ENCODE measurements at places on chromosomes 2 and 18.

GRCh38 chr2:177970670-177971454 is 101.7 kb downstream of the PDE11A start:
- DNase-seq = no peak

GRCh38 chr2:233779722-233780121 is 1.6 kb downstream of the MROH2A start:
- DNase-seq = no peak

DNA sequence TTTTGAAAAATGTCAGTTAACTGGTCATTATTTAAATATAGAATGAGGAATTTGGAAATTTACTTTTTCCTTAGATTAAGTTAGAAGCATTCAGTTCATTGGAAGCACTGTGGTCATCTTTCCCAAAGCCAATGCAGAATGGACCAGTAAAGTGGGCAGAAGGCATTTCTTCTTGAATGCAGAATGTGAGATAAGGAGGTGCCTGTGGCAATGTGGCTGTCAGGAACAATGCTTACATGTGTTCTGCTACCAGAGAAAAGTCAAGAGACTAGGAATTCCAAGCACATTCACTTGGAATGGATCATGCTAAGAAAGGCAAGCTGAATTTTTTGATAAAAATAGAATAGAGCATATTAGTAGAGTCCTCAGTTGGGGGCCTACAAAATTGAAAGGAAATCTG is 295.0 kb upstream of the KCNH7 start:
- no peak for DNase-seq

DNA sequence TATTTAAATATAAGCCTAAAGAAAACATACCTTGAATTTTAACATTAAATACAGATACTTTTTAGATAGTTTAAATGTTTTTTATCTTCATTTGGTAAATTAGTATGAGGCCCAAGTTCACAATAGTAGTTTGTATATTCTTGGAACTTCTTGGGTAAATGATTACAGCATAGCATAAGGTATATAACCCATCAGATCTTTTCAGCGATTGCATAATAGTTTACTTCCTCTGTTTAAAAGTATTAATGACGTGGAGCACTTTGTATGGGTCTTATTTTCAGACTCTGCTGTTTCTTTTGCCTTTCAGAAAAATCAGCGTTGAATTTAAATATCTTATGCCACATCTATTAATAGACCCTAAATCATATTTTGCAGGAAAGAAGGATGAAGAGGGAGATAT is 60.2 kb downstream of the CHRNA1 start:
- no peak for DNase-seq

DNA sequence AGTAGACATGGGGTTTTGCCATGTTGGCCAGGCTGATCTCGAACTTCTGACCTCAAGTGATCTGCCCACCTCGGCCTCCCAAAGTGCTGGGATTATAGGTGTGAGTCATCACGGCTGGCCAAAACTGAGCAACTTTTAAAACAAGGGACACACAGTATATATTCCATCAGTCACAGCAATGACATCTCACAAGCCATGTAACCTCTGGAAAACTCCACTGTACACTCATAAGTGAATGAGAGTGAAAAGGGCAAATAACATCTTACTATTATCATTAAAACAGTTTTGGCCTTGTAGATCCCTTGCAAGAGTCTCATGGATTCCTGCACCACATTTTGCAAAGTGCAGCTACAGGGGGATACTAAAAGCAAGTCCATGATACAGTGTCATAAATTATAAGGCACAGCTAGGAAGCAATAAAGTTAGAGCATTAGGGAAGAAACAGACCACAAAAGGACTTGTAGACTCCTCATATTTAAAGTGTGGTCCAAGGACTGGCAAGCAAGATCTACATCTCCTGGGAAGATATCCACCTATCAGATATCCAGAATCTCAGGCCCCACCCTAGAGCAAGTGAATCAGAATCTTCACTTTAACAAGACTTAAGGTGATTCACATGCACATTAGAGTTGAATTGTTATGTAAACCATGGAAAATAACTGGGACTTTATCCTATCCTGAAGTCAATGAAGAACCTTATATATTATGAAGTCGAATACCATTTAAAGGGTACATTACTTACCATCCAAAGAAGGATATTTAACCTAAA is 5.7 kb downstream of the SMC6 start:
- no peak for DNase-seq

- DNase-seq = no peak
Measured at GRCh38 chr2:237743561-237744269, 54.9 kb upstream of the RBM44 start.

- no peak for DNase-seq
Measured at GRCh38 chr18:75875559-75875958, 448.1 kb upstream of the SMIM21 start.

- DNase-seq = no peak
Measured at GRCh38 chr2:26978061-26978596, 7.7 kb downstream of the MAPRE3 start.

- no peak for DNase-seq
Measured at GRCh38 chr2:3429066-3429610, 49.6 kb downstream of the TRAPPC12 start.

DNA sequence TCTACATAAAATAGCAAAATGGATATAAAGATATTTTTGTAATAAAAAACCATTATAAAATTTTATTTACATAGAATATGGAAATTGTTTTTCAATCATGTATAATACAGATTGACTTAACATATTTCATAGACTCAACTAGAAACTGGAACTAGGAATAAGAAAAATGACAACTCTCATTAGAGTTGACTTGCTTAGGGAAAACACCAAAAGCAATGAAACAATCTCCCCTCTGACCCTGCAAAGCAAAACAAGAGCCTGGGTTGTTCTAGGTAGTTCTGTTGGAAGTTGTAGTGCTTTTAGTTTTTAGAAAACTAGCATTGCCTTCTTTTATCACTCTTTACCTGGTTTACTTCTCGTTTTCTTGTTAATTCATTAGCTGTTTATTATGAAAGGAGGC is 32.2 kb upstream of the MTIF2 start:
- no peak for DNase-seq

DNA sequence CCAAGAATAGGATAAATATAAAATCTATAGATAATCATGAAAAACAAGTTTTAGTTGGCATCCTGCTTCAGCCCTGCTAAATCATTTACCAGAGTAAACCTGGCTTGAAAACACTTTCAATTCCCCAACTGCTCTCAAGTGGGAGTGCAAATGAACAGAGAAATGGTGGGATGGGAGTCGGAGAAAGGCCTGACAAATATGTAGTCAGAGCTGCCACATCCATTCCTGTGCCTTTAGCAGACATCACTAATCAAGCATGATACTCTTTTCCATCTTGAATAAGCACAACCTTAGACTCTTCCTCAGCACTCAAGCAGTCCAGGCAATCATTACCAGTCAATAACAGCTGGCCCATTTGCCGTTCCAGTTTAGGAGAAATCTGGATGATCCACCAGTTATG is 101.3 kb downstream of the ANKRD44 start:
- no peak for DNase-seq

- no peak for DNase-seq
Measured at GRCh38 chr2:238425505-238425978, 1.2 kb upstream of the ASB1 start.

- no peak for DNase-seq
Measured at GRCh38 chr2:133726973-133727372, 158.7 kb upstream of the NCKAP5 start.

GRCh38 chr2:26840937-26841610 is 6.9 kb upstream of the DPYSL5 start:
- DNase-seq = no peak

- DNase-seq = no peak
Measured at GRCh38 chr2:40256649-40257048, 195.2 kb downstream of the SLC8A1 start.

GRCh38 chr2:193793914-193794313 is 1599.2 kb upstream of the TMEFF2 start:
- DNase-seq = no peak

GRCh38 chr2:150167711-150168110 is 319.8 kb downstream of the RND3 start:
- DNase-seq = no peak

GRCh38 chr2:88537640-88538039 is 85.1 kb upstream of the FOXI3 start:
- DNase-seq = no peak

GRCh38 chr2:76672798-76673197 is 849.4 kb downstream of the LRRTM4 start:
- no peak for DNase-seq

DNA sequence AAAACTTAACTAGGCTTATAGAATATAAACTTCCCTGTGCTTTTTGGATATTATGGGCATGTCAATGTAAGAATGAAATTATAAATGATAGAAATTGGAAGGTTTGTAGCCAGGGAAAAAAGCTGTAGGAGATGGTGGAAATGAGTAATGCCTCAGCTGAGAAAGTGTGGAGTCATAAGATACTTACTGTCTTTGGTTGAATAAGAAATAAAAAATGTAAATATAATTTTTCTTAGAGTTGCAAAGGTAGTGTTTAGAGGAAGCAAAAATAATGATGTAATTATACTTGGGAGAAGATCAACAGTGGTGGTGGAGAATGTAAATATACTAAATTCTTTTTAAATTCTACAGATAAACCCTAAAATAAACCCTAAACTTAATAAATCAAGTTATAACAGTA is 26.2 kb upstream of the RND3 start:
- DNase-seq = no peak

- DNase-seq = no peak
Measured at GRCh38 chr2:146130290-146130689, 1610.4 kb upstream of the ZEB2 start.

GRCh38 chr2:86017901-86018896 is 87.5 kb downstream of the POLR1A start:
- no peak for DNase-seq

- DNase-seq = no peak
Measured at GRCh38 chr2:96427917-96428316, 77.2 kb downstream of the NEURL3 start.

DNA sequence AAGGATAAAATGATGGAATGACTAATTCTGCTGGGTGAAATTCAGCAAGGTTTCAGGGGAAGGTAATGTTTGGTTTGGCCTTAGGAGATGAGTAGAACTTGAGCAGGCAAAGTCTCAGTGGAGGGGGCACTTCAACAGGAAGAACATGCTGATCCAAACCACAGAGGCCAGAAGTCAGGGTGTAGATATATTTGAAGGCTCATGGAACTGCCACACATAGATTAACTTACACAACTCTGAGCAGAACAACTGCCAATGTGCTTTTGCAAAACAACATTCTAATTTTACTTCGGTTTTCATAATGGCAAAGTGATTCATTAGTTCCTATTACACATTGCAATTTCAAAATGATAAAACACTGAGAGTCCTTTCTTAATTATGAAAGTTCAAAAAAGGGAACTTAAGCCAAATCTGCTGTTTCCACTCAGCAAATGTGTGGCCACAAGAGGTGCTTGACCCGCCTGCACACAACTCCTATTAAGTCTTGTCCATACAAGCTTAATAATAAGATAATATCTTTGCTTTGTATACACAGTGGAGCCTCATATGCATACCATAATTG is 284.8 kb downstream of the MREG start:
- DNase-seq = no peak

DNA sequence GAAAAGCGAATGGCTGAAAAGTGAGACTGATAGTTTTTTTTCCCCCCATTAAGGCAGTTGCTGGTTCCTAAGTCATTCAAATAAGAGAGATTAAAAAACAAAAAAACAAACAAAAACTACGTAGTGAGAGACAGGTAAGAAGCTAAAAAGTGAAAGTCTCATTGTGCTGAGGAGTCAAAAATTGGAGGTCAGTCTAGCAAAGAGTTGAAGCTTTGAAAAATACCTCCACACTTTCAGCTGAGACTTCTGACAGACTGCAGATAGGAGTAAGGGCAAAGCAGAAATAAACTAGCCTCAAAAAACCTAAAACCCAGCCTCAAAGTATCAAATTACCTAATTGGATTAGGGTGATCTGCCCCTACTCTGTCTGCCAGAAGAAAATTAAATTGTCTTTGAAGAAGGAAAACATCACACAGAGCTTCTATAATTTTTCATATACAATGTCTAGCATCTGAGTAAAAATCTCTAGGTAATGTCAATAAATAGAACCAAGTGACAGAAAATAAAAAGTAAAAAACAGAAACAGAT is 10.9 kb upstream of the EIF2AK3 start:
- DNase-seq = no peak

DNA sequence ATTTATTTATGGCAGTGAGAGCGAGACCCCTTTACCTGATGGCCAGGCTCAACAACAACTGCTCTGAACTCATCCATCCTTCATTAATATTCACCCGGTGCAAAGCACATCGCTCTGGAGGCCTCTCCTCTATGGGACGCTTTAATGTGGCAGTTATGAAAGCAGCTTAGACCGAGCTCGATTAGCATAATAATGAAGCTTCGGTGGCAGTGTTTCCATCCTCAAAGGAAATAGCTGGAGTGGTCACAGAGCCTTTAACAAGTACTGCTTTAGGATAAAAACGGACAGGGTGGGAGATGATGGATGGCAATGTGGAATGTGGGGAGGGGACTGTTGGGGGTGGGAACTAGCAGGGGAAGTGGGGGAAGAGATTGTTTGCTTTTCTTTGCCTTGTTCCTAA is 243.9 kb downstream of the SLC4A3 start:
- no peak for DNase-seq

GRCh38 chr2:188291617-188292347 is at the start of gene GULP1:
TSS of gene GULP1 (plus strand) at chr2:188291874. CDS start at chr2:188477703, 185,829 bp downstream.
- peak; percentile 41 for DNase-seq

DNA sequence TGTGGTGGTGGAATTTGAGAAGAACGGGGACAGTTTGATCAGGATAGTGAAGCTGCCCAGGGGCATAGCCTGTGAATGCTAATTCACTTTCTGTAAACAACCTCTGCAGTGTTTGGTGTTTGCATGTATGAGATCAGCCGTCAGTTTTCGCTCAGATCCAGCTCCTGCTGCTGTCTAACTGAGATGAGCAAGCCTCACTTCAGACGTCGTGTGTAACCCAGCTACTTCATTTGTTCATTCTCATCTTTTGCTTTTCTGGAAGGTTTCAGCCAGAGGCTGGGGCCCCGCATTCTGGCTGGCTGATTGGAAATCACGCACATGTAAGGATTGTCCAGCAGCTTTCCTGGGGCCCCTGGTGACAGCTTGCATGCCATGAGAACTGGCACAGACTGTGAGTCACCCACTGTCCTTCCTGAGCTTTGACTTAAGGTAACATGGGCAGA is 48.9 kb downstream of the LDLRAD4 start:
- no peak for DNase-seq

DNA sequence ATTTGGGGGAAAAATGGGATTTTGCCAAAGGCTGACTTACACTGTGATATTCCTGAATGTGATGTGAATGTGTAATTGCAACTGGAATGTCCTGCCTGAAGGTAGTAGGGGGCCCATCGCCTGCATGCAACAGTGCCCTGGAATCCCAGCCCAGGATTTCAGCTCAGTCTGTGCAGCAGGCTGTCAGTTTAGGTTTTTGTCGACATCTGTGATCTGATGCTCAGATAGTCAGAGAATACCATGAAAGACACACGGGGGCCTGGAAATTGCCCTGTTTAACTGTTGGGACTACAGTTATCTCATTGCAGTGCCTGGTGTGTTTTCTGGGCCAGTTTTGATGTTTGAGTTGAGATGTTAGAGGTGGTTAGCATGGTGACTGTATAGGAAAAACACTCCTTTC is 84.5 kb upstream of the HK2 start:
- DNase-seq = no peak
